HS-27A (cell line): ENCODE measurements at places on chromosomes 11 and 22.

DNA sequence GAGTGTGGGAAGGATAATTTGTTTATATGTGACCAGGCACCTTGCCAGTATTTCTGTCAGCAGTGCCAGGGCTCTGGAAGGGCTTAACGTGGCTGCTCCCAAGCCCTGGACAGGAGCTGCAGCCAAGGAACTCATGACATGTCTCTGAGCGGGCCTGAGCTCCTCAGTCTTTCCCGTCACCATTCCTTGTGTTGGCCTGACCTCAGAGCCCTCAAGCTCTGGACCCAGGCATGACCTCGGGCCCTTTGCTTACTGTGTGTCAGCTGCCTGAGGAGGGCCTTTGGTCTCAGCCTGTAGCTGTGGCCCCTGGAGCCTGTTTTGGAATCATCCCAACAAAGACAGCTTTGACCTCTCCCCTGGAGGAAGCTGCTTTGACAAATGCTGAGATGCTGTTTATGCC lies 264.1 kb upstream of the PLET1 start:
- no peak for DNase-seq

- DNase-seq = no peak
Observed at GRCh38 chr11:114664641-114665040, 13.7 kb upstream of the NXPE2 start.

GRCh38 chr11:59558270-59558643 lies 46.9 kb downstream of the OR4D9 start:
- DNase-seq = no peak

GRCh38 chr11:131691181-131692041 lies 321.0 kb downstream of the NTM start:
- DNase-seq = no peak

DNA sequence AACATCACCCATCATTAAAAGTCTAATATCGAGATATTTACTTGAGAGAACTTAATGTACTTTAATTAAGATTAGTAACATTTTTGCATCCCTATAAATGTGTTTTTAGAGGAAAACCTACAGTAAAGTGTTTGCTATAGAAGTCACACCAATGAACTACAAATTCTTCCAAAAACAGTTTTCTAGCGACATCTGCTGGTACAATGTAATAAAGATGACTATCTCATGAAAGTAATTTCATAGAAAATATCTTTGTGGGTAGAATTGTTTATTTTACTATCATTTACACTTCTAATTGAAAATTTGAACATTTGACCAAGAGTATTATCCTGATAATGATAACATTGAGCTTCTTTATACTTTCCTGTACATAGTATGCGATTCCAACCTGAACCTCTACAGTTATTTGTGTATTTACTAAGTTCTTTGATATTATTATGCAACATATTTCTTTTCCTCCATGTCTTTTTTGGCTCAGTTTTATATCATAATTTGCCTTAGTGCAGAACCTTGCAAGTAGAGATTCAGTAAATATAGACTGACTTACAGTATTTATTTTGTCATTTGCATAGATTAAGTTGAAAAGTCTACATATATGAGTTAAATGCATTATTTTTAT lies 252.7 kb downstream of the TMEM135 start:
- no peak for DNase-seq

- DNase-seq = no peak
Observed at GRCh38 chr11:16410479-16410878, 54.1 kb upstream of the SOX6 start.

DNA sequence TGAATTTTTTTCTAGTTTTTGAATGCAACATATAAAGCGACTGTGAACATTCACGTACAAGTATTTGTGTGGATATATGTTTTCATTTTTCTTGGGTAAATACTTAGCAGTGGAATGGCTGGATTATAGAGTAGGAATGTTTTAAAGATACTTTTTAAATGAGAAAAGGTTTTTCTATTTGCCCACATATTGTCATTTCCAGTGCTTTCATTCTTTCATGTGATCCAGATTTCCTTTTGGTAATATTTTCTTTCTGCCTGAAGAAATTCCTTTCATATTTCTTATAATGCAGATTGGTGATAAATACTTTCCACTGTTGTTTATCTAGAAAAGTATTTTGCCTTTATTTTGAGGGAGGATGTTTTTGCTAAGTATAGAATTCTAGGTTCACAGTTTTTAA lies 7.9 kb downstream of the DDB2 start:
- no peak for DNase-seq

GRCh38 chr22:17549183-17549582 lies 14.1 kb upstream of the SLC25A18 start:
- DNase-seq = no peak

DNA sequence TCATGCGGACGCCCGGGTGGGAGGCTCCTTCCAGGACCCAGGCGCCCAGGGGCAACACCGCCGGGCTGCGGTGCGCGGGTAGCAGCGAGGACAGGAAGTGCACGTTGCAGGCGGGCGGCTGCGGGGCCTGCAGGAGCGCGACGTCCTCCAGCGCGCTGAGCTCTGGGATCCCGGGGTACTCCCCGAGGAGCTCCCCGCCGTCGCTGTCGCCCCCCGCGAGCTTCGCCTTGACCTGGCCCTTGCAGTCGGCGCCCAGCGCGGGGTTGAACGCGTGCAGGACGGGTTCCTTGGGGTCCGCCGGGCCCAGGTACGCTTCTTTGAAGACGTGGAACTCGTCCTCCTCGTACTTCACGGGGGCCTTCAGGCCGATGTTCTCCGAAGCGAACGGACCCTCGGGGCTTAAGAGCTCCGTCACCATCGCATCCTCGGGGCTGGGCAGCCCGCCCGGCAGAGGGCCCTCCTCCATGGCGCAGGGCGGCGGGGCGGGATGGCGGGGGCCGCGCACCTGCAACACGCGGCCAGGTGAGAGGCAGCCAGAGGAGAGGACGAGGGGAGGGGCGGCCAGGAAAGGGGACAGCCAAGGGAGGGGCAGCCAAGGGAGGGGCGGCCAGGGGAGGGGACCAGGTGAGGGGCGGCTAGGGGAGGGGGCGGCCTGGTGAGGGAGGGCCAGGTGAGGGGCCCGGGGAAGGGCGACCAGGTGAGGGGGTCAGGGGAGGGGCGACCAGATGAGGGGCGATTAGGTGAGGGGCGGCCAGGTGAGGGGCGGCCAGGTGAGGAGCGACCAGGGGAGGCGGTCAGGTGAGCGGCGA lies 921 bp downstream of the TESMIN start:
- DNase-seq = no peak

- no peak for DNase-seq
Observed at GRCh38 chr22:20246368-20247009, 21.6 kb downstream of the RTN4R start.

- DNase-seq = no peak
Observed at GRCh38 chr22:49929211-49929979, 11.0 kb downstream of the CRELD2 start.

DNA sequence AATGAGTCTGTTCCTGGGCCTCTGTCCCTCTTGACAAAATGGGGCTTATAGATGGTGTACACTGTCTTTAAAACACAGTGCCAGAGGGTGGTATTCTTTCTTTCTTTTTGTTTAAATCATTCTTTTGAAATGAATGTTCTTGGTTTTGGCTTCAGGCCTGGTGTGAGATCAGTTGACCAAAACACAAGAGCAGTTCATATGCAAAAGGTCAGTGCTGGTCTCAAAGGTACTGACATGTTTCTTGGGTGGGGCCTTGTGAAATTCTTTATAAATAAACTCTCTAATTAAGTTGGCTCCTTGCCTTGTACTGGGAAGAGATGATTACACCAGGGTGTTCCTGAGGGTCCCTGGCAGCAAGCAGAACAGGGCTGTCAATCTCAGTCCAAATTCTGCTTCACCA lies 110.0 kb downstream of the FBXO7 start:
- DNase-seq = no peak

GRCh38 chr22:49039625-49040024 lies 788.0 kb downstream of the BRD1 start:
- no peak for DNase-seq
